H7 (cell line): ENCODE measurements at places on chromosomes 11 and 22.

- no peak for DNase-seq
Measured at GRCh38 chr11:4763096-4763495, 6.6 kb downstream of the OR51F1 start.

- no peak for DNase-seq
Measured at GRCh38 chr11:58057481-58057880, 26.7 kb downstream of the OR6Q1 start.

GRCh38 chr11:110919241-110919922 lies 207.1 kb upstream of the ARHGAP20 start:
- DNase-seq: no peak

- DNase-seq: no peak
Measured at GRCh38 chr11:120181376-120181975, 29.4 kb upstream of the OAF start.

GRCh38 chr11:2400762-2401435 lies 349 bp downstream of the TSSC4 start:
- DNase-seq: no peak

- peak; percentile 48 for DNase-seq
Measured at GRCh38 chr11:45384711-45385241, 98.6 kb upstream of the SYT13 start.

- DNase-seq: peak; percentile 75
Measured at GRCh38 chr11:17765356-17766072, 30.9 kb downstream of the KCNC1 start.

GRCh38 chr11:62148271-62148980 lies 24.6 kb downstream of the INCENP start:
- DNase-seq: no peak

GRCh38 chr11:96199563-96200025 lies 143.4 kb downstream of the MAML2 start:
- DNase-seq: no peak

DNA sequence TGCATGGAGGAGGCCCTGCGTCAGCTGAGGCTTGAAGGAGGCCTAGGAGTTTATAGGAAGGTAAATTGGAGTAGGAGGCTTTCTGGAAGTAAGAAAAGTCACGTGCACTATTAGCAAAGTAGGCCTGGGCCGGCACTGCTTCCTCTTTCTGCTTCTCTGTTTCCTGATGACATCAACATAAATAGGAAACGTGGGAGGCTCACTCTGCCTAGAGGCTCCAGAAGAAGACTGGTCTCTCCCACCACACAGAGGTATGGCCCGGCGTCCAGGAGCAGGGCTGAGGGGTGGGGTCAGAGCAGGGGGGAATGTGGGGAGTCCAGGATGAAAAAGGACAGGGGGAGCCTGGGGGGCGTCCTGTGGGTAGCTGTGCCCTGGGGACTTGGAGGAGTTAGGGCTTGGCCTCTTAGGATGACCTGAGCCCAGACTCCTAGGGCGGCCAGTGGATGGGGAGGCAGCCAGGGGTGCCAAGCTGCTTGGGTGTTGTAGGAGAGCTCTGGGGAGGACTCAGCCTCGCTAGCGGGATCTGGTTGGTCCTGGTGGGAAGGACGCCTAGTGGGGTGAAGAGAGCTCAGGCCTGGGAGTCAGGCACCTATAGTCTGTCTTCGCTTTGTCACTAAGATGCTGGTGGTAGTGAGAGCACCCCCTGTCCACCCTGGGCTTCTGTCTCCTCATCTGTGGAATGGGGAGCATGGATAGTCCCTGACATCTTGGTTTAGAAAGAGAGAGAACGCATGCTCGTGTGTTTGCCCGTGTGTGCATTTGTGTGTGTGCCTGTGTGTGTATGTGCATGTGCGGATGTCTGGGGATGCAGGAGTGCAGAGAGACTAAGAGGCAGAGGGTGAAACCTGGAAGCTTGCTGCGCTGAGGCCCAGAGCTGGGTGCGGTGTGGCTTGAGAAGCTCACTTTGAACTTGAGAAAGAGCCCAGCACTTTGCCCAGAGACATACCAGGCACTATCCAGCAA lies at the start of gene CSF2RB:
Gene CSF2RB, plus strand, starts transcription at position 202 of the 963 bp plus-strand sequence. CDS start 8,580 bp downstream, outside the sequence.
- no peak for DNase-seq

DNA sequence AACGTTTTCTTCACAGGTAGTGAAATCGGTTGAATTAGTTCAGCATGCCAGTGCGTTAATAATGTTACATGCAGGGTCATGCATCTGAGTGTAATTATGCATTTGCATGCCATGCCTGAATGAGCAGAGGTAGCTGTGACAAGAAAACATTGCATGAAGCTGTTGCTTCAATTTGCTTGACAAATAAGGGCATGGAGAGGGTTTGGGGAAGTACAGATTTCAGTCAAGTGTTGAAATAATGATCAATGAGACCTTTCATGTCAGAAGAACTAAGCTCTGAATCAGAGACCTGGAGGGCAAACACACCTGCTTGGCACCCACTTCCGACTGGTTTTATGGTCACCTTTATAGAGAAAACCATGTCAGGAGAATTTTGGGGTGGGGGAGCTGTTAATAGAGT lies 221.4 kb downstream of the DBX1 start:
- no peak for DNase-seq

DNA sequence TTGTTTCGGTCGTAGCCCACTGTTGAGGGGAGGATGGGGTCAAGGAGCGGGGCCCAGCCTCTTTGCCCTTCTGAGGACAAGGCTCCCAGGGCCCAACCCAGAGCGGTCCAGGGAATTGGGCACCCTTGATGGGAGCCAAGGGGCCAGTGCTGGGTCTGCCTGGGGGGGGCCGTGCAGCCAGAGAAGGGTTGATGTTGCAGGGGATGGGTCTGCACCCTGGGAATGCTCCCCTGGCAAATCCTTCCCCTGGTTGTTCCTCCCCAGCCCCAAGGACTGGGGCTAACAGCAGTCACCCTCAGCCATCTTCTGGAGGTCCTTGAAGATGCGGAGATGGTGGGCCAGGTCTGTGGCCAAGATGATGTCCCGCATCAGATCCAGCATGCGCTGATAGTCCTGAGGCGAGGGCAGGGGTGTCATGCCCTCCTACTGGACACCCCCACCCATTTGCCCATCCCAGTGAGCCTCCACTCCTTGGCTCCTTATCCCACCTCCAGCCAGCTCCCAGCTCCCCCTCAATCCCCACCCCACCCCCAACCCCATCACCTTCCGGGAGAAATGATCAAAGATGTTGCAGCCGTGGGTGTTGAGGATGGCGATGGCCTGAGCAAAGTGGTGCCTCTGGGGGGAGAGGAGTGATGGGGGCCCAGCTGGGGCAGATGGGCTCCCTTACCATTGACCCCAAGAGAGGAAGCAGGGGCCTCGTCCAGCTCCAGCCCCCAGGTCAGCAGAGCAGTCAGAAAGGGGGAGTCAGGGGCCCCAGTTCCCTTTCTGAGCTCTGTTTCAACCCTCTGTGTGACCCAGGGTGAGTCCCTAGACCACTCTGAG lies 95.0 kb downstream of the PDE2A start:
- peak; percentile 38 for DNase-seq

GRCh38 chr11:78094250-78094649 lies 14.6 kb upstream of the NDUFC2 start:
- DNase-seq: no peak

- no peak for DNase-seq
Measured at GRCh38 chr11:4495487-4495886, 13.0 kb downstream of the OR52K1 start.

GRCh38 chr11:1209371-1210057 lies 13.4 kb upstream of the MUC5B start:
- no peak for DNase-seq

GRCh38 chr11:75160220-75160757 lies 9.4 kb downstream of the SLCO2B1 start:
- DNase-seq: no peak

DNA sequence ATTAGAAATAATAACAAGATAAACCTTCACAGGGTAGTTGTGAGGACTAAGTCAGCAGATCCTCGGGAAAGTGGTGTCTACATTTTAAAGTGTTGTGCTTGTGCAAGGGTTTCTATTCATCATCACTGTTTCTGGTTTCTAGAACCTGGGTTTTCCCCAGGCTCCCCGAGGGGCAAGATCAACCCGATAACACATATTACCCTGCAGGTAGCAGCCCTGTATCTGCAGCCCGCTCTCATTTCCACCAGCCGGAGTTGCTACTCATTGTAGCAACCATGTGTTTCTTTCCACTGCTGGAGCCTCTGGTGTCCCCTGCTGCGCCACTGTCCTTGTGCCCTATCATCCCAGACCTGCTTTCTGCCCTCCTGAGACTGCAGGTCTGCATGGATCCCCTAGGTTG lies 67.0 kb downstream of the MIAT start:
- DNase-seq: no peak

- DNase-seq: no peak
Measured at GRCh38 chr11:97722065-97722464, 1298.7 kb upstream of the CNTN5 start.

DNA sequence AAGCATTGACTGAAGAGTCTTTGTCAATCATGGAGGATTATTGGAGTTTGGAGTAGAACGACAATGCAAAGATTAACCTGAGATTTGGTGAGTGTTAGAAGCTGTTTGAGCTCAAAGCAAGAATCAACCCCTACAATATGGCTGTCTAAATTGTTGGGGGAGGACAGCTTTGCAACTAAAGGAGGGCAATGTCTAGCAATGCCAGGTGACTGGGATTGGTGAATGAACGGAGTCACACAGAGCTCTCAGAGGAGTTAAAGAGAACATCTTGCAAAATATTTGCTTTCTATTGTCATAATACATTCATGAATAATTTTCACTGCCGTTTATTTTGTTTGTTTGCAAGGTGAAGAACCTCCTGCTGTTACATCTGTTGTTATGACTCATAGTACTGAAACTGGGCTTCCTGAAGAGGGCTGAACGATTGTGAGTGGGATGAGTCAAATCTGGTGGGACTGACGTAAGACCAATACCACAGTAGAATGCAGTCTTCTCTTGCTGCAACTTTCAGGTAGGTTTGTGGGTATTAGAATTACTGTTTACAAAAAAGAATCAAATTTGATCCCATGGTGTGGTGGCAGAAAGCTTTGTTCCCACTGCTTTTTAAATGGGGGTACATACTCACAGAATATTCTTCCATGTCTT lies 281.9 kb downstream of the CADM1 start:
- no peak for DNase-seq

DNA sequence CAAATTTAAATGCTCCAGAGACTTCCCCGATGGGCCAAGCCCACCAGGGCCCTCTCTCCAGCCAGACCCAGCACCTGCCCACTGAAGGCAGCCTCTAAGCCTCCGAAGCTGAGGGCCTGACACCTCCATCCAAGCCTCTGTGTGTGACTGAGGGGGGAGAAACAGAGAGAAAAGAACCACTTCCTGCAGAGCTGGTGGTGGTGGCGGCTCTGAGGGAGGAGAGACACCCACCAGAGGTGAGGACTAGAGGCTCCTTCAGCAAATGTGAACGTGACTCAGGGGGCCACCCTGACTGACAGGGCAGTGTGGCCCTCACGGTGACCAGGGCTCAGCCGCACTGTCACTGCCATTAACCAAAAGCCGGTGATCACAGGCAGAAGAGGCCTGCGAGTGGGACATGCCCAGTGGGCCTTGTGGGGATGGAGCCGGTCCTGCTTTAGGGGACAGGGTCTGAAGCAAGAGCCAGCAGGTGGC lies 31.0 kb upstream of the CD5 start:
- no peak for DNase-seq

- DNase-seq: no peak
Measured at GRCh38 chr11:70713086-70713835, 314.9 kb downstream of the CTTN start.

DNA sequence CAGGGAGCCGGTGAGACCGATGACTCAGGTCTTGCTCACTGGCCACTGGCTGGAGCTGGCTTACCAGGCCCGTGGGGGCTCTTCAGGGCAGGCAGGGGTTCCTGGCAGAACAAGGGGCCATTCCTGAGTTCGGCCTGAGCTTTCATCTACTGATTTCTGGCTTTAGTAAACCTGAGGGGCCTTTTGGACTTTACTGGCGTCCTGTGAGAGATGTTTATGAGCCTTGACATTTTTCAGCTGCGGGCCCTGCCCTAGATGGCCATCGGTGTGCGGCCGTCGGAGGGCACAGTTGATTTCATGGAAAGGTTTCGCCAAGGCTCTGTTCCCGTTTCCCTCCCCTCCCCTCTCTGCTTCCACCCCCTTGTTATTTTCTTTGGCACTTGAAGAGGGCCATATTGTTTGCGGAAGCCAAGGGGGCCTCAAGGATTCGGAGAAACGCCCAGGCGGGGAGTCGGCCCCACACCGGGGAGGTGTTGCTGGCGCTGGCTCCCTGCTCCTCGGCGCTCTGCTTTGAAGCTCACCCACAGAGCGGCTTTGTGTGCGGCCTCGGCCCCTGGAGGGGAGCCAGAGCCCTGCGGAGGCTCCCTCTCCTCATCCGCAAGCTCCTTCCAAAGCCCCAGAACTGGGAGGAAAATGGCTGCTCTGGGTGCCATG lies 17.7 kb downstream of the ELF5 start:
- DNase-seq: peak; percentile 33

DNA sequence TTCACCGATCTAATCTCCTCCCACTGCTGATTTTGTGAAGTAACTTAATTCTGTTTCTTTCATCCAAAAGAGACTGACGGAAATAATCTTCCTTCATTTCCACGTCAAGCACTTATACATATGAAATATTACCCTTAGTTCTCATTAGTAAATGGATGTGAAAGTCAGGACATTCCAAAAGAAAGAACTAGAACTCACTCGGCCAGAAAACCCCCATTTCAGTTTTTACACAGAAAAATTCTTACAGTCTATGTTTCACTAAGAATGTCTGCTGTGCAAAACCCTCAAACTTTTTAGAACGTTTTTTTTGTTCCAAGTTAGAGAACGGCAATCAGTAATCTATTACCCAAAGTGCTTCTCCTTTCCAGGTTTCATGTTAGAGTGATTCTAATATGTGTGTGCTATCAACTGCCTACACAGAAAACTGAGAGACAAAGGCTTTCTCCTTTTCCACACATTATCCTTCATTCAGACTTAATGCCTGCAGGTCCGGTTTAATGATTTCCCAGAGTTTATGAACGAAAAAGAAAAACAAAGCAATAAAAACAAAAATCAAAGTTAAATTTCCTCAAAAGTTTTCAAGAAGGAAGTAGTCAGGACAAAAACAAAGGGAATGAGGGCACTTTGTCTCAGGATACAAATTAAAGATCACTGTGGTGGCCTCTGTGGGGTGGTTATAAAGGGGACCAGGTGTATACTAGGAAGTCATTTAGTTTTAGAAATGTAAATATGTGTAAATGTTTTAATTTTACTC lies 11.3 kb upstream of the SESN3 start:
- DNase-seq: no peak

DNA sequence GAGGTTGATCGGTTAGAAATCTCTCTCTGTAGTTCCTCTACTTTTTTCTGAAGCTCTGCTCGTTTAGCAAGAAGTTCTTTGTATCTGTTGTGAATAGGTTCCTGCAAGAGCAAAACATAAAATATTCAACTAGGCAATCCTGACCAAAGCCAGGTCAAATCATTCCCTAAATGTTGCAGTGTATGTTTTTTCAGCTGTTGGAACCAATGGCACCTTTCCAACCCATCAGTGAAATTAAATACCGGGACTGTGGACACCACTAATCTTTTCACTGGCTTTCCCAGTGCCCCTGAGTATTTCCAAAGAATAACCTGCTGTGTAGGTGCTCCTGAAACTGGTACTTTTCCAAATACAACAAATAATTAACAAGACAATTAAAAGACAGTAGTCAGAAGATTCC lies 45.1 kb downstream of the CEP57 start:
- DNase-seq: no peak
